Activated T-helper 1 cell treated with anti-CD3 and anti-CD28 coated beads, Interleukin-12 subunit alpha, Interleukin-12 subunit beta, Interleukin-2, Interleukin-4 antibody, amounts not matched to agents 30 ng/mL and 10 ng/mL and 1 ng/mL, durations not matched to agents 14 hours and 24 hours and 36 hours (primary cell): ENCODE measurements at places on chromosomes 5 and 9.

DNA sequence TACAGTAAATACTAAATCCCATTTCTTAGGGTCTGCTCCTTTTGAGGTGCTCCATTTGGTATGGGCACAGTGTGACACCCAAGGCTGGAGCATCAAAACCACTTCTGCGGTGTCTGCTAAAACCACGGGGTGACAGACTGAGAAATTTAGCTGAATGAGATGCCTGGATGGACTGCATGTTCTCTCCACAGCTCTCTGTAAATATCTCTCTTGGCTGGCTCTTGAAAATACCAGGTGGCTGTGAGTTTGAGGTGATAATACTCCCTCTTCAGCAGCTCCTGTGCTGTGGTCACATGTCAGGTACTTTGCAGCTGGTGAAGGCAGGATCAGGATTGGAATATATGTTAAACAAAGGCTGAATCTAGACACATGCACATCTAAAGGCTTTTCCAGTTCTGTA, 93.7 kb upstream of the SIMC1 start:
- no peak for DNase-seq

DNA sequence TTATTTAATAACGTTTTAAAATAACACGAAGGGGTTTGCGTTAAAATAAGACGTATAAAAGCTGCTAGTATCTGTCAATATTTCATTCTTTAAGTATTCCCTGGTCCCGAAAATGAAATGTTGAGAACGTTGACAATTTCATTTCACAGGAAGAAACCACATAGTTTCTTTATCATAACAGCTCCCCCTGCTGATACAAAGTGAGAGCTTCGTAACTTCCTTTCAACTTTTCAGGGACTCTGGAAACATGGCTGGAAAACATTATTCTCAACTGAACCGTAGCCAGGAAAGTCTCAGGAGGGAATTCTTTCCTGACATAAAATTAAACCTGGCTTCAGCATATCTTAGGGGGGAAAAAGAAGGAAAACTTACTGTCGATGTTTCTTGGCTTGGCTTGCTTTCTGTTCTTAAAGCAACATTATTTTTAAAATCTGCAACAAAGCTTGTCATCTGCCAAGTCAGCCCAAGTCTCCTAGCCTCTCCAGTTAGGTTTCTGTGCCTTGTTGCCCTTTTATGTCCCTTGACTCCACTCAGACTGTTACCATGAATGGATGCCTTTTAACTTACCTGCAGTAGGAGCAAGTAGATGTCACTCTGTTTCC, 122.9 kb upstream of the DAB2 start:
- DNase-seq: no peak

GRCh38 chr9:94805585-94805984, 79.1 kb downstream of the AOPEP start:
- no peak for DNase-seq

DNA sequence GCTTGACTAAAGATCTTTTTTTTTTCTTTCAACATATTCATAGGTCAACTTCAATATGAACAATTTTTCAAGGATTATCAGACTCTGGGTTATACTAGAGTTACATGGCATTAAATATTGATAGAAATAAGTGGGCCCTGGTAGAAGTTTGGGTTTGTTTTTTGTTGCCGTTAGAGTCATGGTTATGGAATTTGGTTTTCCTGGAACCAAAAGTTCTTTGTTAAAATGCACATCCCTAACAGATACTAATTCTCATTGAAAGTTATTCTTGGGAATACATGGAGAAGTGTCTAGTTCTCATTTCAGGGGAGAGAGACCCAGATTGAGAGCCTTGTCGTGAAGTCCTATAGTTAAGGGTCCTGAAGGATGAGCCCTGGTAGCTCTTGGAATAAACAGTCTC, 124.9 kb downstream of the FGF1 start:
- DNase-seq: no peak

DNA sequence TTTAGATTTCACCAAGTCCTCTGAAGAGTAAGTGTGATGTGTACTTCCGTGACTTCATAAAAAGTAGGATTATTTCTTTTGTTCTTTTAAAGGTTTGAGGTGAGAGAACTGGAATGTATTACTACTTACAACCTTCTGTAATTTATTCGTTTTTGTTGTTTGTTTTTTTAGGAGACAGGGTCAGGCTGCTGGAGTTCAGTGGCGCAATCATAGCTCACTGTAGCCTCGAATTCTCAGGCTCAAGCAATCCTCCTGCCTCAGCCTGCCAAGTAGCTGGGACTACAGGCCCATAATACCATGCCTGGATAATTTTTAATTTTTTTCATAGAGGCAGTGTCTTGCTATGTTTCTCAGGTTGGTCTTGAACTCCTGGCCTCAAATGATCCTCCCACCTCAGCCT, 68.3 kb upstream of the RETREG1 start:
- DNase-seq: no peak

GRCh38 chr9:72600671-72601070, 79.3 kb downstream of the TMC1 start:
- no peak for DNase-seq

- DNase-seq: no peak
These were observed 26.9 kb downstream of the PTGS1 start for GRCh38 chr9:122397749-122398148.

GRCh38 chr9:92734931-92735635, 29.6 kb downstream of the BICD2 start:
- no peak for DNase-seq

DNA sequence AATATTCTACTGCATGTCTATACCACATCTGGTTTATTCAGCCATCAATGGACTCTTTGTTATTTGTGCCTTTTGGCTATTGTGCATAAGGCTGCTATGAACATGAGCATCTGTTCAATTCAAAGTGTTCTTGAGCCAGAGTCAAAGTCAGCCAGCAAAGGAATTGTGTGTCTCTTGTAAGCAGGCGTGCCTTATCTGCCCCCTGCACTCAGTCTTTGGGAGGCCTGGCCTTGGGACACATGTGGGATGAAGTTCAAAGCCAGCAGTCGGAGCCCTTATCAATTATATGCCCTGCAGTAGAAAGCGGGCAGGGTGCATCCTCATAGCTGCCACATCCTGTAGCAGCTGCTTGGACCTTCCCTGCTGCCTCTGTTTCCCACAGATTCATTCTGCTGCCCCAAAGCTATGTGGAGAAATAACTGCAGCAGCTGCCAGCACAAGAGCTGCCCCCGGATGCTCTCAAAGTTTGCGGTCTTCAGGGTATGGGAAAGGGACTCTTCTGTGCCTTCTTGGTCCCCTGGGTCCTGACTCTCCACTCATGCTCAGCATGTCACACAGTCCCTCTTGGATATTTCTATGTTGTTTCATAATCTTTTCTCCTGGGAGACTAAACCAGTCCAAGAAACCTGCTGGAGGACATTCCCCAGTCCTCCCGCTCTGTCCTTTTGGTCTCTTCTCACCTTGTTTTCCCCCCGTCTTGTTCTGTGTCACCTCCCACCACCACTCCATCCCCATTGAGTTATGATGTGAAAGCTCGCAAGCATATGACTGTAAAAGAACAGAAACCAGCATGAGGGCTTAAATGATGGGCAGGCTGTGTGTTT, 35.9 kb downstream of the STOM start:
- no peak for DNase-seq

DNA sequence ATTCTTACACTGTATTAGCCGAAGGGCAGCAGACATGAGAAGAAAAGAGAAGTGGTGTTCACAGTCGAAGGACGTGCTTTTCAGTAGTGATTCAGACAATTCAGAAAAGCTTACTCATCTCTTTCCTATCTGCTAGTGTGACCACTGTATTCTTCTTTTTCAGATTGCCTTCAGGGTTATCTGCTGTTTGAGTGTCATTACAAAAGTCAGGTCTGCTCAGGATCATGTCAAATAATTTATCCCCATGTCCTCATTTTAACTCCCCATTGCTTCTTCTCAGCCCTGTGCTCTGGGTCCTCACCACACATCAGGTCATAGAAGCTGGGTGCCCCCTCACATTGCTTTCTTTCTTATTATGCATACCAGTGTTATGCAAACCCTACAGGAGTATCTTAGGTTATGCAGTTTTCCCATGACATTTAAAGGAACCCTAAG, 394.0 kb downstream of the CETN3 start:
- no peak for DNase-seq

DNA sequence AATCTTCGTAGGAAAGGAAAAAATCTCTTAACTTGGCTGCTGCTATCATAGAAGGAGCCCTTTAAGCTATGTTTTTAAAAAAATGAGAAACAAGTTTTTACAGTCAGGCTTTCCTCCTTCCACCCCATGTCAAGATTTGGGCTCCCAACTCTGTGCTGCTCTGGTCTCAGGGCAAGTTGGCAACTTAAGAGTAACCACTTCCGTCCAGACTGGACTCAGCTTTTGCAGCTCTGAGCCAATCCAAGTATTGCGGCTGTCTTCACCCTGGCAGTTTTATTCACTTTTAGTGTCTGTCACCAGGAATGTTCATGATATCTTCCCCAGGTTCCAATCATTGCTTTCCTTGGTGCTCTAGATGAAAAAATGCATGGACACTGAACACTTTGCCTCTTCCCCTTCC, 115.9 kb upstream of the GAS1 start:
- DNase-seq: no peak

DNA sequence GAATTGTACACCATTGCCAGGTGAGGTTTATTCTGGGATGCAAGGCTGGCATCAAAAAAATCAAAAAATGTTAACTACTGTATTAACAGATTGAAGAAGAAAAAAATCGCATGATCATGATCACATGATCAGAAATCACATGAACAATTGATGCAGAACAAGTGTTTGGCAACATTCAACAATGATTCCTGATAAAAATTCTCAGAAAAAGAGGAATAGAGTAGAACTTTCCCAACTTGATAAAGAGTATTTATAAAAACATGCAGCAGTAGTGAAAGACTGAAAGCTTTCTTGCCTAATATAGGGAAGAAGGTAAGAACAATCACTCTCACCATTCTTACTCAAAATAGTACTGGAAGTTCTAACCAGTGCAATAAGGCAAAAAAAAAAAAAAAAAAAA, 16.4 kb downstream of the SLCO4C1 start:
- no peak for DNase-seq

DNA sequence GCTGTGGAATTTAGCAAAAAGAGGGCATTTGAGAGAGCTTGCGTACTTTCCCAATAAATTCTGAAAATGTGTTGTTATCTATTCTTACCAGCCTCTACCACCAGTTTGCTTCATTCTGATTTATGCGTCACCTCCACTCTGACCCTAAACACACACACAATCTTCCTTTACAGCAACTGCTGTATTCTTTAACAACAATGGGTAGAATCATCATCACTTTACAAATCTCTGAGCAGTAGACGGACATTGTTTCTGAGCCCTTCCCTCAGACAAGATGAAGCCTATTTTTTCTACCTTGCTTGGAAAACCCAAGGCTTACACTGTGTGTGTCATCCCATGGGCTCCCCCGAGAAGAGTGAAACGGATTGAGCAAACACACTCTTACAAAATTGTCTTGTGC, 83.1 kb upstream of the RASA1 start:
- no peak for DNase-seq

DNA sequence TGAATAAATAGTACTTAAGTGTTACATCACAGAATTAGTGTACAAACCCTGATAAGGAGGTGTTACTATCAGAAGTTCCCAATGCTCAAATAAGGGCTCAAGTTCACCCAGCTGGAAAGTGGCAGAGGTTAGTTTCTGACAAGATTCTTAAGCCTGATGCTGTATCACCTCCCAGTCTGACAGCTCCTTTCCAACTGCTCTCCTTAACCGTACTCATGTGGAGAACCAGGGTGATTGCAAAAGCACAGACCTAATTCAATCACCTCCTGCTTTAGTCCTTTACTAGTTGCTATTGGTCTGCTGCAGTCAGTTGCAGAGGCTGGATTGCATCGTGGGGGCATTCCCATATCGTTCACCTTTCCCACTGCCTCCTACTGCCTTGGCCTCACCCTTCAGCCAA, 100.4 kb upstream of the ZNF618 start:
- DNase-seq: no peak

GRCh38 chr9:137542486-137542885, 7.7 kb downstream of the PNPLA7 start:
- no peak for DNase-seq

DNA sequence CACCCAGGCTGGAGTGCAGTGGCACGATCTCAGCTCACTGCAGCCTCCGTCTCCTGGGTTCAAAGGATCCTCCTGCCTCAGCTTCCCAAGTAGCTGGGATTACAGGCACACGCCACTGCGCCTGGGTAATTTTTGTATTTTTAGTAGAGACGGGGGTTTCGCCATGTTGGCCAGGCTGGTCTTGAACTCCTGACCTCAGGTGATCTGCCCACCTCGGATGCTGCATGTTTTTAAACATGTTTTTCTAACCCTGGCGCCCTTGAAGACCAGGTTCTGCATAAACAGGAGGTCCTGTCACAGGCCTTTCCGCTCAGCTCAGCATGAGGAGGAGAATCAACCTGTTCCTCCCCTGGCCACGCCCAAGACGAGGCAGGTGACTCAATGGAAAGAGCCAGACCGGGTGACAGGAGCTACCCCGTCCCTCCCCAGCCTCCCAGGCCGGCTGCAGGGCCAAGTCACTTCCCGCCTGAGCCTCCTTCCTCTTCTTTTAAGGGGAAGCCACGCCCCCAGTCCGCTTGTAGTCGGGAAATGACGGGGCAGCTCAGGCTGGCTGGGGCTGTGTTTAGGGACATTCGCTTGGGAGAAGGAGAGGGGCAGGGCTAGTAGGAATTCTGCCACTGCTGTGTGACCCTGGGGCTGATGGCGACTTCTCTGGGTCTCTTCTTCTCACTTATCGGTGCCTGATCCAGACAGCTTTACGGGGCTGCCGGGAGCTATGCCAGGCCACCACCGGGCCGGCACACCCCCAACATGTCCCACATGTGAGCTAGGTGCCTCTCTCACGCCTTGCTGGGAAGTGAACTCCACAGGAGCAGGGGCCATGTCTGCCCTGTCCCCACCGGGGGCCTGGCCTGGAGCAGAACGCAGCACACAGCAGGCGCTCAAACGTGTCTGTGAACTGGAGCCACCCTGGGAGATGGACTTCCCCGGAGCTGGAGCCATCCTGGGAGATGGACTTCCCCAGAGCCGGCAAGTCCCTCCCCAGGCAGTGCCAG, 6.1 kb downstream of the NOTCH1 start:
- DNase-seq: peak; percentile 91

GRCh38 chr9:91915524-91916263, 34.3 kb downstream of the ROR2 start:
- no peak for DNase-seq

GRCh38 chr5:1787472-1788047, 12.1 kb downstream of the MRPL36 start:
- no peak for DNase-seq

- DNase-seq: no peak
These were observed 101.9 kb downstream of the HTR1A start for GRCh38 chr5:63860379-63860778.
